Activated naive CD4-positive, alpha-beta T cell treated with Interleukin-2 at 50 U/mL for 16 hours (primary cell): ENCODE measurements at places on chromosomes 11 and 22.

DNA sequence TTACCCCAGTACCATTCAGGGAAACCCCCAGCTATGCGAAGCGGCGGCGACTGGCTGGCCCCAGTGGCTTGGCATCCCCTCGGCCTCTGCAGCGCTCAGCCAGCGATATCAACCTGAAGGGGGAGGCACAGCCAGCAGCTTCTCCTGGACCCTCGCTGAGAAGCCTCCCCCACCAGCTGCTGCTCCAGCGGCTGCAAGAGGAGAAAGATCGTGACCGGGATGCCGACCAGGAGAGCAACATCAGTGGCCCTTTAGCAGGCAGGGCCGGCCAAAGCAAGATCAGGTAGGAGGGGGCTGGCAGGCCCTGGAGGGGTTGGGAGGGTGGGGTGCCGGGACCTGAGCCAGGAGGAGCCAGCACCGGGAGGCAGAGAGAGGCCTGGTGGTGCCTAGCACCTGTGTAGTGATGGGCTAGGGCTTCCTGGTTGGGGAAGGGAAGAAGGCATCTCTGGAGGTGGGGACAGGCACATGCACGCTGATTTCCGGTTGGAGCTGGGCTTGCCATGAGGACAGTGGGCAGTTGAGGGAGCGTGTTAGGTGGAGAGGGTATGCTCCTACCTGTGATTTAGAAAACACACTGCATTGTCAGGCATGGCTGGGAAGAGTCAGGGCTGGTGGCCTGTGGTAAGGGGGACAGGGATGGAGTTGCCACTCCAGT, 22.3 kb downstream of the SHANK3 start:
- no peak for DNase-seq

DNA sequence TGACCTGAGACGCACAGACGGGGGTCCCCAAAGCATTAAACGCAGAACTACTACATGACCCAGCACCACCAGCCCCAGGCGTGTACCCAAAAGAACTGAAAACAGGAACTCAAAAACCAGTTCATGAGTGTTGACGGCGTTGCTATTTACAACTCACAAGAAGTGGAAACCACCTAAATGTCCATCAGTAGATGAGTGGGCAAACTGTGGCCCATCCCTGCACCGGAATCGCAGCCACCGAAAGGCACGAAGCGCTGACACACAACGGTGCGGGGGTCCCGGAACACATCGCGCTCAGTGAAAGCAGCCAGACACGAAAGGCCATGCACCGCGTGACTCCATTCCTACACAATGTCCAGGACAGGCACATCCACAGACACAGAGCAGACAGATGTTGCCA, 79.2 kb downstream of the TRMU start:
- DNase-seq, result no peak

GRCh38 chr11:2911088-2911784, 18.0 kb downstream of the PHLDA2 start:
- no peak for DNase-seq

DNA sequence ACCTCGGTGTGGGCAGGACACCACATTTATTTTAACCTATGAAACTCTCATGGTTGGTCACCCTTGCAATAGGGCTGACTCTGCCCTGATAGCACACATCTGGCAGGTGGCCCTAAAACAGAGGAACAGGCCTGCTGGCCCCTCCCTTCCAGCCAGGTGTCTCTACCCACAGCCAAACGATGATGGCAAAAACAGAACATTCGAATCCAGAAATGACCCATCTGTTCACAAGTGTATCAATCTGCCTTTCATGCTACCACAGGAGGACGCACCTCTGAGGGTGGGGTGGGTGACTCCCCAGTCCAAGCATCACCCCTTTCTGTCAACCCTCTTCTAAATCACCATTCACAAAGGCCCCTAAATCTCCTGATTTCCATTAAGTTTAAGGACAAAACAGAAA, 118.1 kb downstream of the ETS1 start:
- peak; percentile 40 for DNase-seq

GRCh38 chr22:32850591-32851517, 49.3 kb downstream of the TIMP3 start:
- DNase-seq, result no peak

DNA sequence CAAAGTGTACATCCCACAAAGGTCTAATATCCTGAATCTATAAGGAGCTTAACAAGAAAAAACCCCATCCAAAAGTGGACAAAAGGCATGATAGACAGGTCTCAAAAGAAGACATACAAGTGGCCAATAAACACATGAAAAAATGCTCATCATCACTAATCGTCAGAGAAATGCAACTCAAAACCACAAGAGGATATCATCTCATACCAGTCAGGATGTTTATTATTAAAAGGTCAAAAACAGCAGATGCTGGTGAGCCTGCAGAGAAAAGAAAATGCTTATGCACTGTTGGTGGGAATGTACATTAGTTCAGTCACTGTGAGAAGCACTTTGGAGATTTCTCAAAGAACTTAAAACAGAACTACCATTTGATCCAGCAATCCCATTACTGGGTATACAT, 12.7 kb downstream of the LGALS12 start:
- DNase-seq, result no peak

DNA sequence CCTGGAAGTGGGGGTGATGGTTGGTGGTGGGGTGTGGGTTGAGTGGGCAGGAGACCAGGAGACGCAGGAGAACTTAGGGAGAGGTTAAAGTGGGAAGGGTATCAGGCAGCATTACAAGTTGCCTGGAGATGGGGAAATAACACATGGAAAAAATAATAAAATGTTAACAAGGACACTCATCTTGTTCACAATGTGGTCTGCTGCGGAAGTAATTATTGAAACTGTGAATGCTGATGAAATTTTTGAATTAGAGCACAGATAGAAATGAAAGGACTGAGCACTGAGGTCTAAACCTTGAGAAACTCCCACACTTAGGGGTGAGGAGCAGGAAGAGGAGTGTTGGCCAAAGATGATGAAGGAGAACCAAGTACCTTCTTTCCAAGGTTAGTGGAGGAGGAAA, 346.0 kb upstream of the PLET1 start:
- no peak for DNase-seq

DNA sequence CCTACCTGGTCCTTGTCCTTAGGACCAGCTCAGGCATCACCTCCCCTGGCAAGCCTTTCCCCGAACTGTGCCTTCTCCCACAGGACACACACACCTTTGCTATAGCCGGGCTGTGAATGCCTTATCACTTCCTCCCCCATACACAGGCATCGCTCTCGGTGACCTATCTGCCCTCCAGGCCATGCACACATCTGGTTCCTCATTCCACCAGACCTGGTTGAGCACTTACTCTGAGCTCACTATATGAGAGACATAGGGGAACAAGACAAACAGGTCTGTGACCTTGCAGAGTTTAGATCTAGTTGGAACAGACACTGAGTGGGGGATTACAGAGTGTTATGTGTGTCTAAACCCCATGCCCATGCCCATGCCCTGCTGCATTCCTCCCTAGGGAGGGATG, 3.1 kb upstream of the BCR start:
- no peak for DNase-seq

DNA sequence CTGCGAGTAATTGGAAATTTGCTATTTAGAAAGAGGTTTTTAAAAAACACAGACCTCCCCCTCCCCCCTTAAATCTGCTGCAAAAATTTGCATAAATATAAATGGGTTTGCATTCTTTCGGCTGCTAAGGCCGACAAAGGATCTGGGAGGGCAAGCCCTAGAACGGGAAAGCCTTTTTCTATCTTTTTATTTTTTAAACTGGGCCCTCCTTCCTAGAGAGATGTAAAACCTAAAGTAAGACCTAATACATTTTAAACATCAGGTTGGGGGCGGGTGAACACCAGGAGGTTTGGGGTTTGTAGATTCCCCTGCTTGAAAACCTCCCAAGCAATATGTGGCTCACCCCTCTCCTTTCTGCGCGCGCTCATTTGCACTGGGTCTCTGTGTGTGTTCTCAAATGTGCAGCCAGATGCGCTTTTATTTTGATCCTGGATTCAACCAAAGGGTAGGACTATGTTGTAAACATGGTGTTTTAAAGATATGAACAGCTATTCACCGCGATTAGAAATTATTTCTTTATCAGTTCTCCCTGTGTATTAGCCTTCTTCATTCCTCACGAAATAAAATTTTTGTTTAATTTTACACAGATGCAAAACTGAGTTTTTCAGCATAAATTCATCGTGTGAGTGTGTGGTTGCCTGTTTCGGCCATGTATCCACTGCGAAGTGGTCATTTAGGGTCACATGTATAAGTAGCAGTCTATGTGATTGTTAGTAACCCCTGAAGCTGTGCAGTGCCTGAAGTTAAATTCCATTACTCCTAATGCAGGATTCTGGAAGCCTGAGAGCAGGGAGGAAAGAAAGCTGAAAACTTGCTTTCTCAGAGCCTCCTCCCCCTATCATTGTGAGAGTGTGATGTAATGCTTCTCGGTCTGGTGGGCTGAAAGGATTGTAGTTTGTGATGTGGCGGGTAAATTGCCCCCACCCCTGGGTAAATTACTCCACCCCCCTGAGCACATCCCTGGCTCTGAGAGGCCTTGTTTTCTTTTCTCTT, 988 bp downstream of the TNRC6B start:
- peak; percentile 32 for DNase-seq

DNA sequence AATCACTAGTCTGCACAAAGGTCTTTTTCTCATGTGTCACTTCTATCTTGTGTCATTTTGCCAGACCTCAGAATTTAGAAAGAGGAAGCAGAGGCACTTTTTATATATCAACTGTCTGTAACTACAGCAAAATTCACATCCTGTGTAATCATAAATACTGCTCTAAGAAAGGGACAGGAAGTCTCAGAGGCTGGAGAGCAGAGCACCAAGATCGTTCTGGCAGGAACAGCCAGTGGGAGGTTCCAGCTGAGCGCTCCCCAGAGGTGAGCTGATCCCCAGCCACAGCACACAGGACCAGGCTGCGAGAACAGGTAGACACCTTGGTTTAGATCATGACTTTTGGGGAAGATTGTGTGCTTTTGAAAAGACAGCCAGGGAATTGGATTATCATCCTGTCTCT, at the start of gene MS4A7:
MS4A7 (plus strand) TSS at position 179 of the 400 bp plus-strand sequence. CDS start 4,610 bp downstream, outside the sequence.
- DNase-seq, result no peak

DNA sequence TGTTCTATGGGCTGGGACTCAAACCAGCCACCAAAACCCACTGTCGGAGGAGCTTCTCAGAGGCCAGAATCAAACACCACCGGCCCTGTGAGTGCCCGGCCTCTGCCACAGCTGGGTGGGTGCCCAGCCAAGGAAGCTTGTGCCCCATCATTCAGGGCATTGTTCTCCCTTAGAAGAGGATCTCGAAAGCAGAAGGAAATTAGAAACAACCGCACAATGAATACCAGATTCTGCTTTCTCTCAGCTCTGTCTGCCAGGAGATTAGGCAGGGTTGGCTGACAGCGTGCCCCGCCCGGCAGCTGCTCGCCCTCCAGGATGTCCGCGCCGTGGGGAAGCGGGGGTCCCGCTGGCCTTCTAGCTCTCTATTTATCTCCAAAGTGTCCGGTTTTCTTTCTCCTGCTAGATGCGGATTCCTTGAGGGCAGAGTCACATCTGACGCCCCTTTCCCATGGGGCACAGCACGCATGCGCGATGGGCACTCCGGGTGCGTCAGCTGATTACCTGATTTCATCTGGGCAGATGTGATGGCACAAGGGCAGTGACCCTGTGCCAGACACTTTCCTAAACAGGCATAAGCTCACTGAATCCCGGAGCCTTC, 25.5 kb downstream of the SCGB1A1 start:
- peak; percentile 36 for DNase-seq

GRCh38 chr11:47768101-47768612, 1.0 kb upstream of the FNBP4 start:
- DNase-seq, result peak; percentile 30

GRCh38 chr11:86204356-86204755, 40.2 kb upstream of the EED start:
- no peak for DNase-seq

DNA sequence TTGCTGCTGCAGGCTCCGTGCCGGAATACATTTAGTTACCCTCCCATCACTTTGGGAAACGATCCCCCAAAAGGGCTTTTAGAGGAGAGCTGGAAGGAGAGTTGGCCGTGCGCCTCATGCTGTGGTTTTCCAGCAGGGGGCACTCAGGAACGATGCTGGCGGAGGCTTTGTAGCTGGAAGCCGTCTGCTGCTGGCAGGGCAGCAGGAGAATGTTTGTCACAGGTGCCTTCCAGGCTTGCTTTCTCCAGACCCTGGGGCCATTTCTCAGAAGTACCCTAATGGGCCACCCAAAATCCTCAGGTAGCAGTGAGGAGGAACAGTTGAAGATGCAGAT, 30.0 kb upstream of the CABP7 start:
- DNase-seq, result peak; percentile 35

- DNase-seq, result no peak
These were observed 32.8 kb downstream of the KCNE3 start for GRCh38 chr11:74434528-74434927.

DNA sequence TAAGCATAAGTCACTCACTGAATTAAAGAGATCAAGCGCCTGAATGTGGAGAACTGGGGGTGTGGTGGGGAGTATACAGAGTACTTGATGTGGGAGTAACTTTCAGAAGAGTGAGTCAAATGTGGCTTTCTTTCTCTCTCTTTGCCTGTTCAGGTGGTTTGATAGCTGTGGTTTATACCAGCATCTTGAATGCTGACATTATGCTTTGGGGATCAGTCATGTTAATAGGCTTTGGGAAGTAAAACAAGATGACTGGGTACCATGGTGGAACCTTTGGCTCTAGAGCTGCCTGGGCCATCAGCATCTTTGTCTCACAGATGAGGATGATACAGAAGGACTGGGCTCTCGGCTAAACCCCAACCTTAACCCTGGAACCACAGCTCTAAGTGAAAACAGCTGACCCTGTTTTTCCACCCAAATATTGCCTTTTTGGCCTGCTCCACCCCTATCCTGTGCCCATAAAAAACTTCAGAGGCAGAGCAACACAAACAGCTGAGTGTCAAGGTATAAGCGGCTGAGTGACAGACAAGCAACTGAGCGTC, 58.2 kb upstream of the GNAZ start:
- DNase-seq, result peak; percentile 35

- DNase-seq, result no peak
These were observed 370.4 kb downstream of the FAT3 start for GRCh38 chr11:92595052-92595451.

DNA sequence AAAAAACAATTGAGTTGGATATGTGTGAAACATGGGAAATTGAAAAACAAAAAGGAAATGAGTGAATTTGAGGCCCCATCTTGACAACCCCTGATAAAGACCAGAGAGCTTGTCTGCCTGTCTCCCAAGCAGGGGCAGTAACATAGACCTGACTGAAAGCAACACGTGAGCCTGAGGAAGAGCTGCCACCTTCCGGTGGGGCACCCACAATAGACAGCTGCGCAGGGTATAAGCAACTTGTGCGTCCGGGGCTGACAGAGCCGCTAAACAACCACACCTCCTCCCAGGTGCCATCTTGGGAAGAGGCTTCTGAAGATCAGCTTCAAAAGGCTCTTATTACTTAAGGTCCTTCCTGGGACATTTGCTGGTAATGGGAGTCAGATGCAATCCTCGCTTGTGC, 166.8 kb downstream of the NTM start:
- DNase-seq, result no peak

GRCh38 chr22:17705546-17705945, 67.0 kb downstream of the BCL2L13 start:
- DNase-seq, result no peak
